ENCODE measurements at places on chromosomes 1 and 21.

- DNase-seq = no peak
Observed at GRCh38 chr1:223258751-223259198, 105.2 kb downstream of the SUSD4 start.

DNA sequence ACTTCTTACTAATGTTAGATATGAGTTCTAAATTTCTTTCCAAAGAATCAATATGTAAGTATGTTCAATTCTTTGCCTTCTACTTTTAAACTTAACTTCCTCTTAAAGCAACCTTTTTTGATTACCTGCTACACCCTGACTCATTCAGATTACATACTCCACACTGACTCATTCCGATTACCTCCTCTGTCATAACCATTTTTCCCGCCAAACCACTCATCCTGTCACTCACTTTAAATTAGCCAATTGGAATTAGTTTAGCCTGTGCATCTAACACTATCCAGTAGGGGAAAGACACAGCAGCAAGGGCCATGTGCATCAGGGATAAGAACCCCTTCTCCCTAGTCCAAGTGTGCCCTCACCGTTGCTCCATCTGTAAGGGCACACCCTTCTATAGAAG lies 815.5 kb downstream of the BRINP3 start:
- no peak for DNase-seq

DNA sequence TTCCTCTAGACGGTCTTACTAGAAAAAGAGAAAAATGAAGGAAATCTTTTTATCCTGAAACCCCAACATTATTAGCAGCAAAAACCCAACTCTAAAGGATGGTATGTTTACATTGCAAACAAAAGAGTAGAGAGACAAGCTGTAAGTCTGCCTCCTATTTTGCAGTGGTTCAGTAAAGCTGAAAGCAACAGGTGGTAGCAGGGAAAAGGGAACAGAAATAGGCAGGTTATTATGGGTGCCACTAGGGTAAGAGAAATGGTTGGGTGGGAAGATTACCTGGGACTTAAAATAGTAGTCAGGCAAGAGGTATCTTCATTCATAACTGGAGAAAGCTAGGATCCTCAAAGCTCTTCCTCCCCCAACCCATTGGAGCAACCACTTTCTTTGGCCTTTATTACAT lies 13.7 kb downstream of the CLSPN start:
- no peak for DNase-seq

DNA sequence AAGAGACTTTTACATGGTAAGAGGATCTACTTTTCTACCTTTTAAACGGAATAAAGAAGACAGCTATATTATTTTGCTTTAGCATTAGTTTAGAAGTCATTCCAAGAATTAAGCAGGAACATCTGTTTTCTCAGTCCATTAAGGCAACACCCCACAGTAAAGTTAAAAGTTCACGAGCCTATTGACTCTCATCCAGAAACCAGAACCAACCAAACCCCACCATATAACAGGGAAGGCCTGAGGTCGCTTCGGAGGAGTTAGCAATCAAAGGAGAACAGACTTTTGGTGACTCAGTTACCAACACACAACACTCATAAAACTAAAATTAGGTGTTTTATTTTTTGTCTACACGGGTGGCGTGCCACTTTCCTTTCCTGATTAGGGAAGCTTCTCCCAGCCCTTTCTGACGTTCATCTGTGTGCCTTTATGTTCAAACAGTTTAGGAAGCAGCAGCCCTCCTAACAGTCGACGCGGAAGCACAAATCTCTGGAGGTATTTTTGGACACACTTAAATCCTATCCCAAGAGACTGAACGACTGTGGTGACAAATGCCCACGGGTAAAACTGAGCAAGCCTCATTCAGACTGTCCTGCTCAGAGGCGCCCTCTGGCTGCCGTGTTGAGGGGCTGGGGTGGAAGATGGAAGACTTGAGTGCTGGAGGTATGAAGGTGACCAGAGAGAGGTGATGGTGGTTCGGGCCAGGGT lies 8.6 kb upstream of the PLA2G2C start:
- DNase-seq = no peak

GRCh38 chr1:10838541-10838940 lies 42.1 kb upstream of the CASZ1 start:
- no peak for DNase-seq

GRCh38 chr21:33698087-33698860 lies 56.0 kb downstream of the ITSN1 start:
- DNase-seq = no peak
